Foreskin fibroblast (primary cell): ENCODE measurements at places on chromosomes 2 and 18.

DNA sequence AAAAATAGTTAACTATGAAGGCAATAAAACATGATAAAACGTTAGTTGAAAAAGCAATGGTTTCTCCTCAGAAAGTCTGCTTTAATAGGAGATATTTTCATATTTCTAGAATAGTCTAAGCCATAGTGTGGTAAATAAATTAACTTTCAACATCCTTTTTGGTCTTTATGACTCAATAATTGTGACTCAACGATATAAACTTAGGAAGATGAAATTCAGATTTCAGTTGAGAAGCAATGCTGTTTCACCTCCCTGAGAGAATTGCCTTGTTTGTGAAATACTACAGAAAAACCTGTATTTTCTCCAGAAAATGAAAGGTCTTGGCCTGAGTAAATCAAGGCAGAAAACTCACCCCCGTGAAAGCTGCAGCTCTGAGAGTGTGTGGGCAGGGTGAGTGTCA is 166.9 kb downstream of the ETAA1 start:
- peak; percentile 46 for DNase-seq

DNA sequence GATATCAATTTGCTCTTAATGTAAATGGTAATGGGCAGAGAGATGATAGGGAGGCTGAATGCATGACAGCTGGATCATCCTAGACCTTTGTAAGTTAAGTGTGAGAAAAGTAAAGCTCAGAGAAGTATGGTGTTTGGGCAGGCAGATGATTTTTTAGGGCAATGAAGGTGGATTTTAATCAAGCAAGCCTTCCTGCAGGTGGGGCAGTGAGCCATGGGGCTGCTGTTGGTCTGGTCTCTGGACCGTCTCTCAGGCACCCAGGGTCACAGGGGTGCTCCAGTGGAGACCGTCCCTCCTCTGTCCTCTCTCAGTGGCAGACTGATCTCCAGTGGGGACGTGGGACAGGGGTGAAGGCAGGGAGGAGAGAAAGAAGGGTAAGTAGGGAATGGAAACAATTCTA is 69.8 kb upstream of the STK17B start:
- no peak for DNase-seq

DNA sequence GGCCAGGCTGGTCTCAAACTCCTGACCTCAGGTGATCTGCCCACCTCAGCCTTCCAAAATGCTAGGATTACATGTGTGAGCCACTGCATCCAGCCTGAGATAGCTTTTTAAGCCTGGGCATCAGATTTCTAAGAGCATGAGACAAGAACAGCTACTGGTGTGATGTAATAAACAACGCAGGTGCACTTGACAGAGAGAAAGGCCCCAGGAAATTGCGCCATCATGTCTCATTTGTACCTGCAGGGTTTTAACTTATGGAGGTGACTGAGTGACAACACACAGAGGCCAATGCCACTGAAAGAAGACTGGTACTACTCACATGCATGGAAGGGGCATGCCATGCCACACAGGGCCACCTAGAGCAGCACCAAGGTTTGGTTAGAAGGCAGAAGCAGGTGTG is 209.4 kb downstream of the SP3 start:
- no peak for DNase-seq

DNA sequence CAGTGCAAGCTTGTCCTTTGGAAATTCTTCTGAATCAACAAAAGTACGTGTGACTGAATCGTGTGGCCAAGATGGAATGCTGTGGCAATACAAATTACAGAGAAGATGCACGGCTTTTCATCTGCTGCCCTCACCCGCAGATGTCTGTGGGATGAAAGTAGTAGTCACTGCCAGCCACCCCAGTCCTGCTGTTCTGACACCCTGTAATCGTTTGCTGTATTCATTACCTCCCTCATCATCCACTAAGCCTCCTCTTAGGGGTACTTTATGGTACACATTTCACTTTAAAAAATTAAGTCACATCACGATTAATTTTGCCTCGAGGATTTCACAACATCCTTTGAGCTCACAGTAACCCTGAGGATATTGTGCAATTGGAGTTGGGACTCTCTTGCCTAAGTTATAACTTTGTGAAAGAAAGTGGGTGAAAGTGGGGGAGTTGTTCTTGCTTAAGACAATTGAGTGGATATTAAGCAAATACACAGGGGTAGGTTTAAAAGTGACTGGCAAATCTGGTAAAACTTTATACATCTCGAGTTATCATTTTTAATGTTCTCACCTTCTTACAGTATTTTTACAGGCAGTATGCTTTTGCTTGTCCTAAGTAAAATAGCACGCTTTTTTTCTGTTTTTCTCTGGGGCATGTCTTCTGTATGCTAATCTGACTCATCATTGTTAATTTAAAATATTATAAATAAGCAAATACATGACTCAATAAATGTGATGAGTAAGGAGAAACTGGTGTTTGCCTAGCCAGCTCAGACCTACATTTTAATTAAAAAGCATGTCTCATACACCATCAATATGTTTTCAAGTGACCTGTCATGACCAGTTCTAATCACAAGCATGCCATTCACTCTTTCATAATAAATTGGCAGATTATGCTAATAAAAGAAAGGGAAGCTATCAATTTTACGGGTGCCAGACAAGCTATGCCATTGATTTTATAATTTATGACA is 680.9 kb downstream of the IRS1 start:
- DNase-seq = peak; percentile 95

DNA sequence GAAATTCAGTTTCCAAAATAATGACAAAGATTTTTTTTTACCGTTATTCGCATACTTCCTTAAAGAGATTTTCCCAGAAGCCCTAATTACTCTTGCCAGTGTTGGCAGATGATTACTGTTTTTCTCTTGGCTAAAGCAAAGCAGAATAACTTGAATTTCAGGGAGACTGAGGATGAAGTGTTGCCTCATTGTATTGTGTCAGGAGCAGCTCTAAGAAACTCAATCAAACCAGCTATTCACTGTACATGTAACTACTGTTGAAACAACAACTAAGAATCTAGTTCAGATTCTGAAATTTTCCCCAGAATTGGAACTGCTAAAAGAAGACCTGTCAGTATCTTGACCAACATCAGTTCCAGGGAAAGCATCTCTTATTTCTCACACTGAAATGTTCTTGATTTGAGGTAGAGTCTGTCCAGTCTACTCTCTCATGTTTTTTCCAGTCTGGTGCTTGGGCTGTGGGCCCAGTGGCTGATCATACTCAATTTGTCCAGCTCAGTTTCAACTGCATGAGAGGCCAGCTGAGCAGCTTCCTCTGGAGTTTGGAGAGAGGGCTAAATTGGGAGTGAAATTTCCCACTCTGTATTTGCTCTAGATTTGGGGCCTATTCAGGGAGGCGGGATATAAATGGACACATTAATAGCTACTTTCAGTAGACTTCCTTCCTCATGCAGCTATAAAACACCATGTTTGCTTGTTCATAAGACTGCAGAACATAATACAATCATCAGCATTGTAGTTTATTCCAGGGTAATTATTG is 78.5 kb downstream of the PPP1R1C start:
- no peak for DNase-seq

GRCh38 chr2:216603010-216603883 is 30.0 kb upstream of the IGFBP2 start:
- DNase-seq = no peak

DNA sequence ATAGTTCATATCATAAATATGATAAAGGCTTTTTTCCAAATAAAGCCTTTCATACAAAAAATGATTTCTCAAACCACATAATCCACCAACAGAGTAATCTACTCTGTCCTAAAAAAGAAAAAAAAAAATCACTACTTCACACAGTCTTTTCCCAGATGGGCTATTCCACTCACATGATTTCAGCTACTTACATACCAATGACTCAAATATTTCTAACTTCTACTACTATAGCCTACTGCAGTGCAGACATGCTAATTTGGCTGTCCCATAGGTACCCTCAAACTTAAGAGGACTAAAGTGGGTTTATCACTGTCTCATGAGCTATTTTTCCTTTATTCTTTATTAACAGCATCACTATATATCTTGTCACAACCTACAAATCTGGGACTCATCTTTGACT is 57.4 kb downstream of the SLC66A3 start:
- no peak for DNase-seq

- DNase-seq = no peak
These were observed 740.8 kb upstream of the HS6ST1 start for GRCh38 chr2:129059476-129059875.

- DNase-seq = no peak
These were observed 96.1 kb downstream of the DDX1 start for GRCh38 chr2:15687720-15688119.

- DNase-seq = no peak
These were observed 131.7 kb downstream of the NRP2 start for GRCh38 chr2:205814039-205814364.

GRCh38 chr18:12005538-12006487 is 24.5 kb downstream of the IMPA2 start:
- DNase-seq = no peak

GRCh38 chr2:149744865-149745264 is 157.3 kb upstream of the MMADHC start:
- DNase-seq = peak; percentile 75

- no peak for DNase-seq
These were observed 119.4 kb upstream of the CTDP1 start for GRCh38 chr18:79560042-79560860.

DNA sequence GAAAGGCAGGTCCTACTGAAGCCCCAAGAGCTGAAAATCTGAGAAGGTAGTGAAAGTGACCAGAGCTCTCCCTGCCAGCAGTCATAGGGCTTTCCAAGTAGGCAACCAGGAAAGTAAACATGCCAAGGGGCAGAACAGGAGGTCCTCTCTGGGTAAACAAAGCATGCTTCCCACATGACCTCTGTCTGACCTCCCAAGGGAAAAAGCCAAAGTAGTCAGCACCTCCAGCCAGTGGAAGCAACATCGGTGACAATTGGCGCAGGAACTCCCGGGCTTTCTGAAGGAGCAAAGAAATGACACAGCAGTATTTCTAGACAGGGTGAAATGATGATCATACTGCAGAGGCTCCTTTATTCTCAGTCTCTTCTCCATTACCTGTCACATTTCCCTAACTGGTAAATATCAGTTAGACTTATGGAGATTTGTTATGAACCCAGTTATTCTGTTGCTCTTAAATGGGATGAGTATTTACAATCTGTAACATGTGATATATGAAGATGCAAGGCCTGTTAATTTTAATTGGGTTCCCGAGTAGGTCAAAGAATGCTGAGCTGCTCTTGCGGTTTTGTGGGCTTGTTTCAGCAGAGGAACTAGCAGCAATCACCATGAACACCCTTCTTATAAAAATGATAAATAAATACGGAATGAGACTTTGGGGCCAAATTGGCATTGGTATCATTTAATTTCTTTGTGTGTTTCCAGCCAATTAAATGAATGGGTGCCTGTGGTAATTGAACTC is 321.0 kb downstream of the RND3 start:
- no peak for DNase-seq

DNA sequence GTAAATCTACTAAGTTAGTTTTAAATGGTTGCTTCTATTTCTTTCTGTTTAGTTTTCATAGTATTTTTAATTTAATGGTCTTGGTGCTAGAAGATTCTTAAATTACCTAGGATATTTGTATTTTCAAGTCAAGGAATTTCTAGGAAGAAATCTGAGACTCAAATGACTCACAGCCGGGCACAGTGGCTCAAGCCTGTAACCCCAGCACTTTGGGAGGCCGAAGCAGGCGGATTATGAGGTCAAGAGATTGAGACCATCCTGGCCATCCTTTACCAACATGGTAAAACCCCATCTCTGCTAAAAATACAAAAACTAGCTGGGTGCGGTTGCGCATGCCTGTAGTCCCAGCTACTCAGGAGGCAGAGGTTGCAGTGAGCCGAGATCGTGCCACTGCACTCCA is 95.5 kb downstream of the C2orf74 start:
- peak; percentile 12 for DNase-seq
